ENCODE measurements at places on chromosomes 12 and 14.

DNA sequence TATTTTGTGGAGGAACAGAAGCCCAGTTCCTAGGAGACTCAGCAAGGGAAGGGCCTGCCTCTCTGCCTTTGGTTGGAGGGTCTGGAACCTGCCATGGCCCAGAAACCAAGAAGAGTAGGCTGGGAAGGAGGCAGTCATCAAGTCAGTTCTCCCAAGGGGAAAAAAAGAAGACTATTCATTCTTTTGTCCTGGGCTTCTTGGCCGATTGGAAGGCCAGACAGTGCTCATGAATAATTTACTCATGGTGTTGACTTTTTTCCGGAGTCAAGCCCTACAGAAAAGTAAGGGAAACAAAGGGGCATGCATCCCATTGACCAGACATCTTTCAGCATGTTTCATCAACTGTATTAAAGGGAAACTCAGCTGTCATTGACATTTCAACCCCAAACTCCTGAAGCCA is 168.1 kb downstream of the PRKCH start:
- DNase-seq = no peak

DNA sequence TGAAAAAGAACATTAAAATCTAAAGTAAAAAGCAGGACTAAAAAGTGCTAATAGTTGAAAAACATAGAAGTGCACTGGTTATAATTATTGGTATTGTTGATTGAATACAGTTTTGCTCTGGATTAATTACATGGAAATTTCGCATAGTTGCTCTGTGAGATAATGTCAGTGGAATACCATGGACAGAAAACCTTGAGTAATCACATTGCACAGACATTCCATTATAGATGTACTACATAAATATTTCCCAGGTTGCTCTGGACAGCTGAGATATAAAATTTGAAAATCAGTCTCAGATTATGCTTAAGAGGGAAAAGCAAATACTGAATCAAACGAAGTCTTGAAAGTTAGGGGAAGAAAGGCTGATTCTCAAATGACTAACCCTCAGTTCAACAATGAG is 439.3 kb upstream of the FLRT2 start:
- DNase-seq = no peak

DNA sequence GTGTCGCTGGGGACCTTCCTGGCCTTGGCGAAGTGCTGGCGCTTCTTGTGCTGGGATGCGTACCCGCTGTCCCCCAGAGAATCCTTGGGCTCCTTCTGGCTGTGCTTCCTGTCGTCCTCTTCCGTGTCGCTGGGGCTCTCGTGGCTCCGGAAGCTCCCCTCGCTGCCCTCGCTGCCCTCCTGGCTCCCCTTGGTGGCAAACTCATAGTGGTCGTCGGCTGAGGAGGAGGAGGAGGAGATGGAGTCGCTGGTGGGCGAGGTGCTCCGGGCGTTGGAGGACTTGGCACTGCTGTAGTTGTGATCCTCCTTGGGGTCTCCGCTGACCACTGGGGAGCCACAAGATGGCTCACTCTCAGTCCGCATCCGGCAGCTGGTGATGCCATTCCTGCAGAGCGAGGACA is 254.4 kb downstream of the FOXN3 start:
- DNase-seq = no peak

DNA sequence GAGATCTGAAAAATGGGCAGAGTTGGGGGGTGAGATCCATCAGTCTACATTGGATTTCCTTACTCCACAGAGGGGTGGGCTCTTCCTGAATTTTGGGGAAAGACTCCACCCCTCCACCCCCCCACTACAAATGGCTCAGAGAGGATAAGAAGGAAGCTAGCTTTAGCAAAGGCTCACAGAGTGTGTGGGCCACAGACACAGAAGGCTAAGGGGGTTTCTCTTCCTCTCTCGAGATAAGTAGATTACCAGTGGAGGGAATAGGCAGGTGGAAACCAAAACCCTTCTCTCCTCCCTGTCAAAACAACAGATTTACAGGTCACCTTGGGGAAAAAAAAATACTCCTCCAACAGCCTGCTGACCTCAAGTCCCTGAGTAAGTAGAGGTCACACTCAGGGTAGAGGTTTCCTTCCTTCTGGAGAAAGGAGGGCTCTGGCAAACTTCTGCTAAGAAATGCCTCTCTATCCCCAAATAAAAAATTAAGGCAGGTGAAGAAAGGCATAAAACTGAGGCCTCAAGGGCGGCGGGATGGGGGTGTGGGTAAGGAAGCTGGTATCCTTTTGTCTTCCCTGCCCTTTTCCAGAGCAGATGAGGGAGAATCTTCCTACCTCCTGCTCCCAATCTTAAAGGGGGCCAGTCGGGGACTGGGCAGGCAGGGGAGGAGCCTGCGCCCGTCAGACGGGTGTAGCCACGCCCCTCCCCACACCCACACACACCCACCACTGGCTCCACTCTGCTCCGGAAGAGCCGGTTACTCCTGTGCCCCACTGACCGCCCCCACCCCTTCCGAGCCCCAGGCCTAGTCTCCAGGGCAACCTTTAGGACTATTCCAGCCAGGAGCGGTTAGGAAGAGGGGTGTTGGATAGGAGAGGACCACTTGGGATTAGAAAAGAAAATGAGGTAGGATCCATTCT is 1.9 kb upstream of the BAZ2A start:
- DNase-seq = no peak

GRCh38 chr14:38721822-38722431 is 381.1 kb downstream of the SEC23A start:
- DNase-seq = peak; percentile 15

DNA sequence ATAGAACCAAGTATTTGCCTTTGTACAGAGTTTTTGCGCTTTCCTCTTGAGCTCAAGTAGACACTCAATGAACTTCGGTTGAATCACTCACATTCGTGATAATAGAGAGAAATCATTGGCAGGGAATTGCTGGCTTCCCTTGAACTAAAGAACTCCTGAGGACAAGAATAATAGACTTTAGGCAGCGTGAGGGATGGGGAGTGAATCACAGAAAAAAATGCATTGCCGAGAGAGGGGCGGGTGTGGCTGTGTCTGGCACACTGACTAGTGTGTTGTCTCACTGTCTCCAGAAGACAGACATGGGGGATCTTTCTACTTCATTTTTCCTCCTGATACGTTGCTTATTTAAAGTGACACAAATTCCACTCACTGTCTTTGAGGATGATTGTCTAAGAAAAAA is 805.2 kb downstream of the BCL11B start:
- DNase-seq = no peak

DNA sequence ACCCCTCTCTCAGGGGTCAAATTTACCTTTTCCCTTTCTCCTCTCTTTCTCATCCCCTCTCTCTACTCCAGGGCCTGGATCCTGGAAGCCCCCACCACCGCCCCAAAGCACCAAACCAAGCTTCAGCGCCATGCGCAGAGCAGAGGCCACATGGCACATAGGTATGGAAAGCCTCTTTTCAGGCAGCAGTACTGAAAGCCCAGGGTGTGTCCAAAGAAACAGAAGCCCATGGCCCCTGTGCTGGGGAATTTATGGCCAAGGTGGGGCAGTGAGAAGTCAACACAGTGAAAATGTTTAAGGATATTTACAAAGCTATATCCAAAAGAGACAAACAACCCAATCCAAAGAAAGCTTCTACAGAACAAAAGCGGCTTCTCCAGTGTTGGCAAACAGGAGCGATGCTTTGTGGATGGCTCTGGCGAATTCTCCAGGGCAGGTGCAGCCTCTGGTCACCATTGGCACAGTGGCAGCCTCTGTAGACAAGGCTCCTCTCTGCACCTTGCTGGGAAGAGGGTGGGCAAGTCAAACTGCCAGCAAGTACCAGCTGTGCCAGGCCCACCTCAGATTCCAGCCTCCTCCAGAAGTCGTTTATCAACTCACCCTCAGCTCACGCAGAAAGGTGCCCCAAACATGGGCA is 4.7 kb upstream of the CPNE6 start:
- no peak for DNase-seq

DNA sequence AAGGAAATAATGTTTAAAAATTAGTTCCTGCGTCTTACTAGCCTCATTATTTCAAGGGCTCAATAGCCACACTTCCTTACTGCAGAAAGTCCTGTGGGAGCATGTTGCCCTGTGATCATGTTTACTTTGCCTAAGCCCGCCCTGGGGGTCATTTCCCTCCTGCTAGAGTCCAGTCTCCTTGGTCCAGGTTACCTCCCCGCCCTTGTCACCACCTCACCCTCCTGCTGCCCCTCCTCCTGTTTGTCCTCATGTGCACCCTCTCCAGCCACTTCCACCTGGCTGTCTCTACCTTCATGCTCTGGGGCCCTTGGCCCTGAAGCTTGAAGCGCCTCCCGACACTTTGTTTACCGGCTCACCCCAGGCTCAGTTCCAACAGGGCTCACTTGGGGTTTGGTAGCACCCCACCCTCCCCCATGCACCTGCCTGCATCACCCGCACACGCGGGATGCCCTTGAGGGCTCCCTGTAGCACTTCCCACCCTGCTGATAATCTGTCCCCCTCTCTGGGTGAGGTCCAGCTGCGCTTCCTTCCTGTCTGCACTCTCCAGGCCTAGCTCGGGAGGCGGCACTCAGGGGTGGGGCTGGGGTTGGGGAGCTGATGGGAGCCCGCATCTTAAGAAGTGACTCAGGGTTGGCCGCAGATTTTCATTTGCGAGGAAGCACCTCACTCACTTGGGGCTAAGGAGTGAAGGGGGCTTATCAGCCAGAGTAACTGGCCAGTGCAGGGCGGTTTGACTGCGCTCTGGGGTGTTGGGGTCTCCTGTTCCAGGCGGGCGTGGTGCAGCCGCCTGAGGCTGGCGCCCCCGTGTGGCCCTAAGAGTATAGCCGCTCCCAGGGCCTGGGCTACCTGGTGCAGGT is 40.1 kb downstream of the SMIM41 start:
- DNase-seq = no peak

DNA sequence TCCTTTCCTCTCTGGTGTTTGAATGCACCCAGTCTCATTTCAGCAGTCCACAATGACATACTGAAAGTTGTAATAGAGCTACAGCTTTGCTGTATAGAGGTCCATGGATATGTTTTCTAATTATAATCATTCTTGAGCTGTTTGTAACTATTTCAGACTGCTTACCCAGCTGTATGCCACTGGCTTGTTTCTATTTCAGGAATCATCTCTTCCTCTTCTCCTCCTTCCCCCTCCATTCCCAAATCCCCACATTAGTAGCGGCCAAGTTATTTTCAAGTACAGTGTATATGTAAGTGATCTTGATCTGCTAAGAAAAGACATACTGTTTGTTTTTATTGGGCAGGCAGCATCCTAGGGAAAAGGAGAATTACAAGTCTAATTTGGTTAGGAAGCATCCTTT is 775.0 kb downstream of the DIO2 start:
- DNase-seq = no peak

GRCh38 chr12:130632642-130633041 is 83.5 kb downstream of the RIMBP2 start:
- DNase-seq = no peak

DNA sequence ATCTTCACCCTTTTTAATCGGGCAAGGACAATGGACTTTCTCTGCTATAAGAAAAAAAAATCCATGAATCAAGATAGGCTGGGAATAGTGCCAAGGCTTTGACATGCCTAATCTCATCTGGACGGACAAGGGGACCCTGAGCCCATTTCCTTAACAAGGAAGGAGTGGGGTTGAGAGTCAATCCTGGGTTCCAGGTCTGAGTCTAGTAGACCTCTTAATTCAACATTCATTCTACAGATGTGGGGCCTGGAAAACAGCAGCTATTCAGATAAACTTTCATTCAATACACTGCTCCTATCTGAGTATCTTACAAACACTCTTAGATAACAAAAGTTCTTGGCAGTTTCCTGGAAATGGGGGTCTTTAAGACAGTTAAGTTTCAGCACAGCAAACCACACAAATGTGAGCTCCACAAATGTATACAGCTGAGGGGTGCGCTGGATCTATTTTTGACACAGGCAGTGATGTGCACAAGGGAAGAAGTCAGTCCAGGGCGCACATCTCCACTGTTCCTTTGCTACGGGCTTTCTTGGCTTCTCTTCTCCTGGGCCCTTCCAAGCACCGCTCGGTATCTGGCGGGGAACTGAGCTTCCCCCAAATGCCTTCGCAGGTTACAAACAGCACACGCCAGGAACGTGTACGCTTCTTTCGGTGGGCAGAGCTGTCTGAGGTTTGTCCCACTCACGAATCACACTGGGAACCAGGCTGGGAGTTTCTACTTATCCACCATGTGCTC is 82.2 kb upstream of the GPR68 start:
- DNase-seq = no peak

DNA sequence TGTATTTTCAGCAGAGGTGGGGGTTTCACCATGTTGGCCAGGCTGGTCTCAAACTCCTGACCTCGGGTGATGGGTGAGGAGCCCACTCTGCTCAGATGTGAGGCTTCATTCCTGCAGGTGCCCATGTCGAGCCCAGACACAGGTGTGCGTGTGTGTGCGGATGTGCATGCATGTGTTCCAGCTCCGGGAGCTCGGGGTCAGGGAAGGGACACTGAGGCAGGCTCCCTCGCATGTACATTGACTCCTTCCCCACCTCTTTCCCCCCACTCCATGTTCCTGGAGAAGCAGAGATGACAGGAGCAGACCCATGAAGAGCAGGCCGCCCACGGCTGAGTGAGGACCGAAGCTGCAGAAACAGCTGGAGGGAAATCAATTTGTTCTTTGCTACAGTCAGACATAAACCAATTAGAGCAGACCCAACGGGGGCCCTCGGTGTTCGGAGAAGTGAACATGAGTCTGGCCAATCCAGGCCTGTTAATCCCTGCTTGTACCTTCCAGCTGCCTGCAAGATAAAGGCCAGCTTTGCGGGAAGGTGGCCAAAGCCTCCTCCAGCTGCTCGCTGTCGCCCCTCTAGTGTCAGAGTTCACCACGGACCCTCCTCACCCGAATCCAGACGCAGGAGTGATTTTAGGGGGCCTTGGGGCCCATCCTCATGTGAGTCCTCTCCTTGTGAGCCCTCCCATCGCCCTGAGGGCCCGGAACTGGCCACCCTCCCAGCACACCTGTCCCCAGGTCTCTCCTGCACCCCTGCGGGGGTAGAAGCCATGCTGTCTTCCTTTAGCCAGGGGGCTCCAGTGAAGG is 321.0 kb upstream of the RTL1 start:
- no peak for DNase-seq

DNA sequence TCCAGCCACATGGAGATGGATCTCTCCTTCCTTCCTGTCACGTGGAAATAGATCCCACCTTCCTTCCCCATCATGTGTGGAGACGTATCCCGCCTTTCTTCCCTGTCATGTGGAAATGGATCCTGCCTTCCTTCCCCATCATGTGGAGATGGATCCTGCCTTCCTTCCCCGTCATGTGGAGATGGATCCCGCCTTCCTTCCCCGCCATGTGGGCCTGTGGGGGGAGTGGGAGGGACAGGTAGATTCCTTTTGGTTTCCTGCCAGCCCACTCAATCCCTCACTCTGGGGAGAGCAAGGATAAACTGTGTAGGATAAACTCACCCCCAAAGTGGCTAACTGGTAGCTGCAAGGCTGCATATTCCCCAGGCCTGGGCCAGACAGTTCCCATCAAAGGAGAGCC is 31.7 kb upstream of the TDRD9 start:
- DNase-seq = no peak

All from NCI-H1048 (cell line).